ENCODE measurements at places on chromosomes 13 and 19.

DNA sequence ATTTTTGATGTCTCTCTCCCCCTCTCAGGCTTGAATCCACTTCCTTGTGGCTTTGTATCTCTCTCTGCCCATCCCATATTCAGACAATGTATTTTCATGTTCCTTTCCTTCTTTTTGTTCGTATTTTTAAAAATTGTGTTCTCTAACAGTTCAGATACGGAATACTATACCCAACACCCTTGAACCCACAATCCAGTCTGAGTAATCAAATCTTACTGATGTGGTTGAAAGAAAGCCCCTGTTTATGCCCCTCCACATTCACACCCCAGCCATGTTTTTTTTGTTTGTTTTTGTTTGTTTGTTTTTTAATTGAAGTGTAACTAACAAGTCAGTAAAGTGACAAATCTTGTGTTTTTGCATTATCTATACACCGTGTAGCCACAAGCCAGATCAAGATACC lies 1.4 kb downstream of the SPIB start:
- DNase-seq: no peak

DNA sequence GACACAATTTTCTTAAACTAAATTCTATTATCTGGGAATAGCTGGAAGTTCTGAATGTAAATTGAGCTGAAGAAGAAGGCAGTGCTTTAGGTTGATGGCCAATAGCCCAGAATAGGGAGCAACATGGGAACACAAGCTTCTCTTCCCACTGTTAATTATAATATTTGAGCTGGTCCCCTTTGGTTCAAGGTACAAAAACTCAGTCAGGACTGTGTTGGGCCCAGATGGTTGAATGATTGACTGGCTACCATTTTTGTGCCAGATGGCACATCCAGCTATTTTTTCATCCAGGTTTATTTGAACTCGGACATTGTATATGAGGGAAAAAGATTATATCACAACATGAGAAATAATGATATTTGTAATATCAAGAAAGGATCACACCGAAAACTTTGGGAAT lies 458.9 kb downstream of the SLITRK1 start:
- no peak for DNase-seq

- DNase-seq: no peak
These were observed 4.3 kb downstream of the LGALS14 start for GRCh38 chr19:39708594-39708993.

DNA sequence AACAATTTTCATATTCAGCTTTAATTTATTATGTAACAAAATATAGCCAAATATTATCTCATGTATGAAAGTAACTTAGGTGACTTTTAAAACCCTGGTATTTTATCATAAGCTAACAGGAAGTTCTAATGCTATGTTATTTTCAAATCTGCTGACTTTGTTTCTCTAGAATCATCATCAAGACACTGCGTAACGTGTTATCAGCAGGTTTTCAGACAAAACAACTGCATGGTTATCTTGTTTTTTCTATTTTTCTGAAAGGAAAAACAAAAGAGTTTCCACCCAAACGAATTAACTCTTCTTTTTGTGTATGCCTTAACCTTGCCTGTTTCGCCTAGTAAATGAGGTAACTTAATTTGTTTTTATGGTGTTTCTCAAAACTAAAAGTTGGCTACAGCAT lies 156.3 kb downstream of the TBC1D4 start:
- DNase-seq: no peak

GRCh38 chr19:10747271-10747670 lies 29.4 kb downstream of the DNM2 start:
- DNase-seq: no peak

GRCh38 chr19:54017261-54017660 lies 25.8 kb downstream of the CACNG6 start:
- no peak for DNase-seq

DNA sequence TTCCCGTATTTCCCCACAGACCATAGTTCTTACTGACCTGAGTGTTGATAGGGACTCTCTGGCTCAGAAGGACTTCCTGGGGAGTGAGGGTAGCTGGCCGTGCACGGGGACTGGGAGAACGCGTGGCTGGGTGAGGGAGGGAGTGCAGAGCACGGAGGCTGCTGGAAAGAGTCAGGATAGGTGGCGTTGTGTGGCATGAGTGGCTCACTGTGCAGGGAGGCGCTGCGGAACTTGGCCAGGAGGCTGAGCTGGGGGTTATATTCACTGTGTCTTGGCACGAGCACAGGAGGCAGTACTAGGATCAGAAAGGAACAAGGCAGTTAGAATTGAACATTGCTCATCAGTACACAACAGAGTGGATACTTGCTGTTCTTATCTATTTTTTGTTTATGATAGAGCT lies 47.4 kb downstream of the SMAD9 start:
- no peak for DNase-seq

GRCh38 chr13:96835546-96835945 lies 158.7 kb downstream of the OXGR1 start:
- no peak for DNase-seq

DNA sequence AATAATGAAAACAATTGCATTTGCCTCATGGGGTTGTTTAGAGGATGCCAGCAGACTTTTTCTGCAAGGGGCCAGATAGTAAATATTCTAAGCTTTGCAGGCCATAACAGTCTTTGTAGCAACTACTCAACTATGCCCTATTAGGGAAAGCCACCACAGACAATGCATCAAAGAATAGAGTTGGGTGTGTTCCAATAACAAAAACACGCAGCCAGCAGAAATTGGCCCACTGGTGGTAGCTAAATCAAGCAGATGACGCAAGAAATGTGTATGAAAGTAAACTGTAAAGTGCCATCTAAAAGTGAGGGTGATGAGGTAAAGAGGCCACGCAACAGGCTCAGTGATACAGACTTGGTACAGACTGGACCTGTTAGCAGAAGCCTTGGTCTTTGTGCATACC lies 75.2 kb upstream of the SIAH3 start:
- DNase-seq: no peak

DNA sequence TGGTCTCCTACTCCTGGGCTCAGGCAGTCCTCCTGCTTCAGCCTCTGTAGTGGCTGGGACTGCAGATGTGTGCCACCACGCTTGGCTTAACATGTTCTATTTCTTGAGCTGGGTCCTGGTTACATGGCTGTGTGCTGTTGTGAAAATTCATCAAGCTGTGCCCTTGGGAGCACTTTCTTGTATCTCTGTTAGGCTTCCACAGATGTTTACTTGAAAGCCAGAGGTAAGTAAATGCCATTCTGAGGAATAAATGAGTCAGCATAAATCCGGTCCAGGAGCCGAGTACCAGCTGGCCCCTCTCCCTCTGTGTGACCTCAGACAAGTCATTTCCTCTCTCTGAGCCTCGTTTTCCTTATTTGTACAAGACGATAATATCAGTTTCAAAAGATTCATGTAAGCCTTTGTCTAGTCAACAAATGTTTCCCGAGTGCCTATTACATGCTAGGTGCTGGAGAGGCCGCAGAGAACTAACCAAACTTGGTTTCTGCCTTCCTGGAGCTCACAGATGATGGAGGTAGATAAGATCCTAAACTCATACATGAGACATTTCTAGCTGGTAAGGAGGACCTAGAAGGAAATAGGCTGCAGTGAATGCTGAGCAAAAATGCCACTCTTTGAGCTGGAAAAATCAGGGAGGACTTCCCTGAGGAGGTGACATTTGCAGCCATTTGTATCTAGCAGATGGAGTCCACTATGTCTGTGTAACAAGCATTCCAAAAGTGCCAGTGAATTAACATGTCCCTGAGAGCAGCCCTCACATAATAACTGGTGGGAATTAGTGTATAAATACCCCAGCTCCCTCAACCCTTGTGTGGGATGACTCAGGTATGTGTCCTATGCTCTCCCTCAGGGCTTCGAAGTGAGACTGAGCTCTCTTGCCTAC lies 2.7 kb upstream of the RASAL3 start:
- peak; percentile 20 for DNase-seq

DNA sequence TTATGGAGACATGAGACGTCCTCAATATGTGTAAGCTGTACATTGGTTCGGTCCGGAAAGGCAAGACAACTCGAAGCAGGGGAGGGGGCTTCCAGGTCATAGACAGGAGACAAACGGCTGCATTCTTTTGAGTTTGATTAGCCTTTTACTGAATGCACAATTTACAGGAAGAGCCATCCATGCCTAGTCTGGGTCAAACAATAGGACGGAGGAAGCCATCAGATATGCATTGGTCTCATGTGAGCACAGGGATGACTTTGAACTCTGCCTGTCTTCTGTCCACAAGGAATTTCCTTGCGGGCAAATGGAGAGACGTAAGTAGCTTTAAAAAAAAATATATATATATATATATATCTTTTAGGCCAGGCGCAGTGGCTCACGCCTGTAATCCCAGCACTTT lies 1.9 kb upstream of the CCNP start:
- no peak for DNase-seq

- peak; percentile 47 for DNase-seq
These were observed 8.6 kb downstream of the ZBTB7A start for GRCh38 chr19:4057931-4058692.

DNA sequence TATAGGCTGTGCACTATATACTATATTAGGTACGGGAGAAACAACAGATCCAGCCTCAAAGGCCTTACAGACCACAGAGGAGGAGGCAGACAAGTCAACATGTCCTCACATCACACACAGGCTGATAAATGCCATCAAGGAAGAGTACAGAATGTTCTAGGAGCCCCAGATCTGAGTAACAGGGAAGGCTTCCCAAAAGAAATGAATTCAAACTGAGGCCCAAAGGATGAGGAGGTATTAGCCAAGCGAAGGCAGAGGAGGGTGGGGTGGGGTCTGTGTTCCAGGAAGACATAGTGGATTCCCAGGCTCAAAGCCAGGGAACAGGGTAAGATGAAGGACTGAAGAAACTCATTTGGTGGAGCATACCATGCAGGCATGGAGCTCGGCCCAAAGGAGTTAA lies 55.1 kb downstream of the RXFP2 start:
- no peak for DNase-seq

- DNase-seq: no peak
These were observed 25.1 kb downstream of the TMEM161A start for GRCh38 chr19:19113040-19113626.

GRCh38 chr19:2034729-2035589 lies 16.1 kb downstream of the MKNK2 start:
- peak; percentile 60 for DNase-seq

DNA sequence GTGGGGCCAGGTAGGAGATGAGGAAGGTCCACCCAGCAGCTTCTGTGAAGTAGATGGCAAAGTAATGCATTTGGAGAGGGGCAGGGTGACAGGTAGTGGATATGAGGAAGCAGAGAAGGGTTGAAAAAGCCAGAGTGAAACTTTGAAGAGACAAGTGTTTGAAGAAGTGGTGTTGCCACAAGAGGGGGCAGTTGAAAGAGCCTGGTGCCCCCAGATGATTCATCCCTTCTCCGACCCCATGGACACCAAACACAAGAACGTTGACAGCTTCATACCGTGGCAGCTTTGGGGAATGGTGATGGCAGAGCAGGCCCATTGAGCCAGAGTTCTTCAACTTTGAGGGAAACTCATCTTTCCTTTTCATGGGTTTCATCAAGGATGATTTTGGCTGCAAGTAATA lies 19.9 kb downstream of the IFNL3 start:
- DNase-seq: no peak

DNA sequence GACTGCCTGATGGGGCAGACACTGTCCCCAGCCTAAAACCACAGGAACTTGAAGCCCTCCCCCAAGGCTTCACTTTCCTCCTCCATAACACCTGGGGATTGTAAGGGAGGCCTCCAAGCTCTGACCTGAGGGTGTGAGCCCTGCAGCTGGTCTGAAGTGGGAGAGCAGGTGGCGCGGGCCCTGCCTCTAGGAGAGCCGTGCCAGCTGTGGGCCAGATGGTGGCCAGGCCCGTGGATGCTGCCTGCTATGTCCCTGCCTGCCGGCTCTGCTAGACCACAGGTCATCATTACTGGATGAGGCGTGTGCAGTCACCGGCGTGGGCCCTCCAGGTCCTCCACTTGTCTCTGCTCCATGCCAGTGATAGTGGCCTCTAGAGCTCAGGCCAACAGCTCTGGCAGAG lies 3.5 kb upstream of the KLHL26 start:
- no peak for DNase-seq

- DNase-seq: peak; percentile 82
These were observed 1.5 kb upstream of the PNPLA6 start for GRCh38 chr19:7533925-7534480.

DNA sequence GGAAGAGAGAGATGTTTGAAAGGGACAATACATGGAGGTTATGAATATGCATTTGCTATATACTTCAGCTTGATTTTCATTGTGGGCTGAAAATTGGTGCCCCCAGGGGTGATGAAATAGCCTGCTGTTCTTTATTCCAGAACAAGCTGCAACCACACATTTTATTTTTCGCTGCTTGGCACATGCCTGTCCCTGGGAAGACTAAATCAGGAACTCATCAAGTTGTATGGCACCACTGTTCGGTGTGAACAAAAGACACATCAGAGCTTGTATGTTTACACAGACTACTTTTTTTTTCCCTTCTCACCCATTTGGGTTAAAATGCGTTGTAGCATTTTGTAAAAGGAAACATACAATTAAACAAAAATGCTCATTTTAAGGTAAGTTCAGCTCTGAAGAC lies 230.7 kb downstream of the NALCN start:
- DNase-seq: no peak

DNA sequence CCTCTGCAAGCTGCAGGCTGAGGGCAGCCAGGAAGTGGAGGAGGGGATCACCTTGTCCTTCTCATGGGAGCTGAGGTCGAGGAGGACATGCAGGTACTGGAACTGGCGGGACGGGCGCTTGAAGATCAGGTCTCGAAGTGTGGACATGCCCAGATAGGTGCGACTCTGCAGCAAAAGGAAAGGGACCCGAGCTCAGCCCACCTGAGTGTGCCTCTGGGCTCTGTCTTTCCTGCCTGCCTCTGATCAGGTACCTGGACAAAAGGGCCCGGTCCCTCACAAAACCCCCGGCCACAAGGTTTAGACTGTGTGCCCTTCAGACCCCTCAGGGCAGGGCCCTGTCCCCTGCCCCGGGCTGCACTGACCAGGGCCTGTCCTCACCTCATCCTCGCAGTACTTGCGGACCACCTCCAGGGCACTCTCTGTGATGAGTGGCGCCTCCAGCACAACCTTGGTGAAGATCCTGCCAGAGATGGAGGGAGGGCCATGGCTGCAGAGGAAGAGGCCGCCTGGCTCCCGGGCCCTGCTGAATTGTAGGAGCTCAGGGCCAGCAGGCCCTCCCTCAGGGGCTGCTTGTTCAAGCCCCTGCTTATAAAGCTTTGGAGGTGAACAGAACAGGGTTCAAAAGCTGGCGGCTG lies 12.5 kb upstream of the RSPH6A start:
- no peak for DNase-seq

DNA sequence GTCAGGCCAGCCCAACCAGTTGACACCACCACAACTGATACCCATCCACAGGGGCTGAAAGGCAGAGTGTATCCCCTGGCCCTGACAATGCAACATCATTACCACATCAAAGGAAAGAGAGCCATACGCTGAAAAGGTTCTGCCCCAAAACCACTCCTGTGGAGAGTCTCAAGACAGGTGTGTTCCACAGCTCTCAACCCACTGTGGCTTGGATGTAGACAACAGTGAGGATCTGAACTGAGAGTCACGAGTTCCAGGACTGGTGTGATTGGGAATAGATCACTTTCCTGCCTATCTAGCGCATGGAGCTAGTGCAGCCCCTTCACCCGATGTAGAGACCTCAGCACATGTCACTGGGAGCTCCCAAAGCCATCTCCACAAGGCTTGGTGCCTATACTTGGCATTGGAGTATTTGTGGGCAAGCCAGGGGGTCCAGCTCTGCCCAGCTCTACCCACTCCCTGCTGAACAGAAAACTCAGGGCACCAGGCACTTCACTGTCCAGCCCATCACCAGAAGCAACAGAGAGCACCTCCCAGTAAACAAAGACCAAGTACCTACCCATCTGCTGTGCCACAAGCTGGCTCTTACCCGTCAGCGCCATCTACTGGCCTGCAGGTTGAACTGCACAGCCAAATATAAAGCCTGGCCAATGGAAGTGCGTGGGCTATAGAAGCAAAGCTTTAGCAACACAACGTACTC lies 579.5 kb downstream of the UQCRFS1 start:
- peak; percentile 26 for DNase-seq

GRCh38 chr13:30679483-30680330 lies 55.6 kb upstream of the ALOX5AP start:
- DNase-seq: no peak
